ENCODE measurements at places on chromosomes 1 and 21. TPM values are rescaled to one million over a fixed set of nuclear protein-coding genes. Genes with fewer than 3 reads are reported as not detected.

GREM2 gene
- not detected for total RNA-seq

KIAA0319L gene
- 50.3 TPM for total RNA-seq

F11R gene
- 104 TPM for total RNA-seq

HENMT1 gene
- total RNA-seq = 2.6 TPM

NECTIN4 gene
- 0.15 TPM for total RNA-seq

UTS2 gene
- under 0.01 TPM for total RNA-seq

BROX gene
- total RNA-seq = 53.3 TPM

AMPD1 gene
- total RNA-seq = not detected

NCAM2 gene
- total RNA-seq = 0.97 TPM

KCTD3 gene
- 40.3 TPM for total RNA-seq

SAMSN1 gene
- 9.4 TPM for total RNA-seq
